ENCODE measurements at places on chromosomes 13 and 19.

DNA sequence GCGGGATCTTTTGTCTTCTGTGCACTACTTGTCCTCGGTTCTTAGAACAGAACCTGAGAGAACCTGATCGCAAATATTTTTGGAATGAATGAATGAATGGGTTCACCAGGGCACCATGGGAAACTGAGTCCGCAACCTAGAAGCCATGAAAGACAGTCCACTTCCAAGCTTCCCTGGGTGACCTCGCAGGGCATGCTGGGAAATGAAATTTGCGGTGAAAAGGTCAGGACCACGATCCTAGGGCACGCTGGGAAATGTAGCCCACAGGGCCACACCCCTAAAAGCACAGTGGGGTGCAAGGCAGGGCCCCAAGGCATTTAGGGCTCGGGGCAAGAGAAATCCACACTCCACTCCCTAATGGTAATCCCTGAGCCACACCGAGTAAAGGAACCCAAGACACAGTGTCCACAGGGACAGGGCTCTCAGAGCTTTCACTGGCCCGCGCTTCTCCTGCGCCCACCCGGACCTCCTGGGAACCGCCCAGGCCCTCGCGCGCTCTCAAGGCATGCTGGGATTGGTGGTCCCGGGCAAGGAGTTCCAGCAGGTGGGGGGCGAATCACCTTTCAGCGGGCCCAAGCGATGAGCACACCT lies 1.1 kb upstream of the PPP1R12C start:
- no peak for DNase-seq

GRCh38 chr19:47377801-47378200 lies 28.7 kb downstream of the DHX34 start:
- no peak for DNase-seq

GRCh38 chr13:100098445-100099116 lies 9.7 kb downstream of the PCCA start:
- no peak for DNase-seq

- no peak for DNase-seq
Observed at GRCh38 chr13:96662036-96662435, 332.2 kb downstream of the OXGR1 start.

GRCh38 chr19:49851456-49852259 lies 699 bp downstream of the PTOV1 start:
- no peak for DNase-seq

- no peak for DNase-seq
Observed at GRCh38 chr13:24097667-24098066, 62.9 kb upstream of the SPATA13 start.

DNA sequence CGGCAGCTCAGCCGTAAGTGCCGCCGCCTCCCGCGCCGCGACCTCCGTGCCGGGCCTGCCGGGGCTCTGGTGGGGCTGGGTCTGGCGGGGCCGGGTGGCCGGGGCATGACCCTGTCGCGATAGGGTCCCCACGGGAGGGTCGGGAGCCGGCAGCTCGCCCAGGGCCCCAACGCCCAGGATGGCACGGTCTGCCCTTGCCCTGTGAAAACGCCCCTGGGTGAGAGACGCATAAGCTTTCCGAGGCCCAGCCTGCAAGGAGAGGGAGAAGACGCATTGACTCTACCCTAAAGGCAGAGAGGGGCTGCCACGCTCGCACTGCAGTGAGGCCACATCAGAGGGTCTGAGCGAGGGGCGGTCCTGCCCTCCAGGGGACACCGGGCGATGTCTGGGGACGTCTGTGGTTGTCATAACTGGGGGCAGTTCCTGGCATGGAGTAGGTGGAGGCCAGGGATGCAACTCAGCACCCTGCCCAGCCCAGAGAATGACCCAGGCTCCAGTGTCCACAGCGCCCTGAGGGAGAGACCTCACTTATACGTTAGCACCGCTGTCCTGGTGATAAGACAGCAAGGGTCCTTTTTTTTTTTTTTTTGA lies 539 bp downstream of the ZNF554 start:
- DNase-seq = no peak

DNA sequence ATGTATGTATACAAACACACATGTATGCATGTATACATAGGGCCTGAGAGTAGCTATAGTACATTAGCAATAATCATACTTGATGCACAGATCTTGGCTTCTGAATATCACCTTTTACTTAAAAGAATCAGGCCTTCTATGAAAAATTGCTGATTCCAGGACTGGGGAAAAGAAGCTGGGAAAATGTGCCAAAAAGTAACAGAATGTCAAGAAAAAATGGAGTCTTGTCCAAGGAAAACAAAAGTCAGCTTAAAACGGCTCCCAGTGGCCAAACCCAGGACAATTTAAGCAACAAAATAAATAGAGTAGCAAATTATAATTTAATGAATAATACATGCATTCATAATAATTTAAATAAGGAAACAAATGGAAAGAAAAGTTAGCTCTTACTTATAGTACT lies 2104.9 kb downstream of the PCDH9 start:
- DNase-seq = no peak

GRCh38 chr13:48018637-48019036 lies 17.6 kb upstream of the SUCLA2 start:
- DNase-seq = no peak

DNA sequence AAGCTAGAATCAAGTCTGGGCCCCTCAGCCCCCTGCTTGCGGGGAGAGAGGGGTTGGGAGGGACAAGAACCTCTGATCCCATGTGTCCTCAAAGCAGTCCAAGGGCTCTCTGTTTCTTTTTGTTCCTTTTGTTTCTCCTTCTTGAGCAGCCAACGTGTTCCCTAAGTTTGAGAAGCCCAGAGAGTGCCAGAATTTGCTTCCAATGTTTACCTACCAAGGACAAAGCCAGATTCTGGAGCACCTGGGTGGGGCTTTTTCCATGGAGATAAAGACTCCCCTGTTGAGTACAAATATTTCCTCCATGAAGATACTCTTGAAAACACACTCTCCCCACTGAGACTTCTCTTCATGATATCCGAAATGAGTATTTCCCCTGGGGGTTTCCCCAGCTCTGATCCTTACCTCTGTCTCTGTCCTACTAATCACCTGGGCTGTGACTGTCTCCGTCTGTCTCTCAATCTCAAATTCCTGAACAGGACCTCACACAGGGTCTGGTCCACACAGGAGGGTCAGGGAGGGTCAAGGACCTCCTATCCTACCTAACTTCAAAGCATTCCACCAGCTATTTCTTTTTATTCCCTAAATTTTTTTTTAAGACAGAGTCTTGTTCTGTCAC lies 27.4 kb downstream of the CD177 start:
- no peak for DNase-seq

DNA sequence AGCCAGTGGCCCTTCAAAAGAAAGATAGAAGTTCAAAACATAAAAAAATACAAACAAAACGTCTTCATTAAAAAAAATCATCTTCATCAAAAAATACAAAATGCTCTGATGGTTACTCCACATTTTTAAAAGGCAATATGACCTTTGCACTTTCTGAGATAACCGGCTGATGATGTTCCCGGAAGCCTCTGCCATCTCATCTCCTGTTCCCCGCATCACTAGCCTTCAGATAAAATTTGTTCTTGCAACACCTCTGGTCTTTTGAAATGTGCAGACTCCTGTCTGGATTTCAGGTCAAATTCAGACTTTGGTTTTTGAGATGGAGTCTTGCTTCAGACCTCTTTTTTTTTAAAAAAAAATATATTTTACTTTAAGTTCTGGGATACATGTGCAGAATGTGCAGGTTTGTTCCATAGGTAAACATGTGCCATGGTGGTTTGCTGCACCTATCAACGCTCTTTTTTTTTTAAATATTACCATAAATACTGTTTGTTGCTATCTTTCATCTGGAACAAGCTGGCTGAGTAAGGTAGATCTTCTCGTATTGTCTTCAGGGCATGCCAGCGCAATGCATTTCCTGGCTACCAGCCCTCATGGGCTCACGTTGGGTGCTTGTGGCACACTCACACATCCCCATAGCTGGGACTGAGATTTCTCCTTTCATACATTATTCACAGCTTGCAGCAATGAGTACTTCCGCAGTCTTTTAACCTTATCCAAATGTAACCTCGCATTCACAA lies 418.9 kb upstream of the ARGLU1 start:
- DNase-seq = no peak

DNA sequence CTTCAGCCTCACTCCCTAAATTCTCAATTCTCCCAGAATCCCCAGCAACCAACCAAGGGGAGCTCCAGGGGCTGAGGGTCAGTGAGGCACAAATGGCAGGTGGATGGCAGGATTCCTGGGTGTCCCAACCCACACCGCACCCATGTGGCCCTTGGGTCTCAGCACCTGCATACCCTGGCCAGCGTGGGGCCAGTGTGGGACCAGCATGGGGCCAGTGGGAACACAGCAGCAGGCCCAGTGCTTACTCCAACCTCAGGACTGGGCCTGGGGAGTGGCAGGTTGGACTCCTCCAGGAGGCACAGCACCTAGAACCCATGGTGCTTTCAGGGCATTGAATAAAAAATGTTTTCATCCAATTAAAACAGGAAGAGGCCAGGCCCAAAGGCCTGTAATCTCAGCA lies 202.0 kb downstream of the TSHZ3 start:
- DNase-seq = no peak

GRCh38 chr13:68304286-68304893 lies 1074.3 kb upstream of the PCDH9 start:
- DNase-seq = peak; percentile 8

DNA sequence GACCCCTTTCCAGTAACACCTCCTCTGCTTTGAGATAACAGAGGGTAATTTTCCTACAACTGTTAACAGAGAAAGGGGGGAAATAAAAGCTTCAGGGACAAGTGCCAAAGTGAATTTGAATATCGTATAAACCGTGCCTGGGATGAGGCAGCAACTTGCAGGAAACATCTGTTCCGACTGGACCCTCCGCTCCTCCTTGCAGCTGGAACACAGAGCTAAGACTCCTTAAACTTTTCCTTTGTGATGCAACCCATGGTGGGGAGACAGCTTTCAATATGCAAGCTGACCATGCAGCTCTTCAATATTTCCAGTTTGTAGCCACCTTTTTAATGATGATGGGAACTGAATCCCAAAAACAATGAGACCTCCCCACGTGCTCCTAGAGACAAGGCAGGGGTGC lies 432.6 kb downstream of the ZNF536 start:
- no peak for DNase-seq

DNA sequence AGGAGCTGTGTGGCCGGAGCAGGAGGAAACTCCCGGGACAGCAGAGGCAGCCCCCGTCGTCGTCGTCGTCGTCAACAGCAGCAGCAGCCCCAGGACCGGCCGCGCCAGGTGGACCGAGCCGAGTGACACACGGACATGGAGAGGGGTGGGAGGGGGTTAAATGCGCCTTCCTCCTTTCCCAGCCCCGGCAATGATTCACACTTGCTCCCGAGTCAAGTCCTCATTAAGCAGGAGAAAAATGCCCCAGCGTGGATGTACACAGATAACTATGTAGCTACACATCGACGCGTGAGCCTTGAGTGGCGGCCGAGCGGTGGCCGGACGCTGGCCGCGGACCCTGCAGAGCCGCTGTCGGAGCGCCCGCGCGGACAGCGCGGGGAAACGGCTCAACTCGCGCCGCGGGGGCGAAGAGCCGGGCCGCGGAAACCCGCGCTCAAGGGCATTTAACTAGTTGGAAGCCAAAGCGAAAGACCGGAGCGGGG lies 645 bp downstream of the UBL3 start:
- DNase-seq = peak; percentile 59

- DNase-seq = no peak
Observed at GRCh38 chr13:54029720-54030119, 1001.1 kb downstream of the OLFM4 start.
